ENCODE measurements at places on chromosomes 12 and 14. TPM values are rescaled to one million over a fixed set of nuclear protein-coding genes. Genes with fewer than 3 reads are reported as not detected.

KRT4 gene
- total RNA-seq = not detected

APOF gene
- not detected for total RNA-seq

WIF1 gene
- total RNA-seq = 25.9 TPM

STYK1 gene
- total RNA-seq = 4.9 TPM

CYP46A1 gene
- 1.6 TPM for total RNA-seq

DEGS2 gene
- total RNA-seq = 10.2 TPM
